PC-9 (cell line): ENCODE measurements at places on chromosomes 3 and 15. TPM values are rescaled to one million over a fixed set of nuclear protein-coding genes. Genes with fewer than 3 reads are reported as not detected.

Gene FAM107A
- total RNA-seq, result not detected in 2 replicates

GRCh38 chr15:29693225-29693624 lies 129.0 kb downstream of the TJP1 start:
- DNase-seq, result no peak

- DNase-seq, result no peak
Observed at GRCh38 chr15:31049111-31049510, 52.4 kb downstream of the TRPM1 start.

- no peak for DNase-seq
Observed at GRCh38 chr3:61520966-61521628, 40.3 kb upstream of the PTPRG start.

Gene ROBO2
- total RNA-seq, result 0.23 and 0.39 TPM in 2 replicates

DNA sequence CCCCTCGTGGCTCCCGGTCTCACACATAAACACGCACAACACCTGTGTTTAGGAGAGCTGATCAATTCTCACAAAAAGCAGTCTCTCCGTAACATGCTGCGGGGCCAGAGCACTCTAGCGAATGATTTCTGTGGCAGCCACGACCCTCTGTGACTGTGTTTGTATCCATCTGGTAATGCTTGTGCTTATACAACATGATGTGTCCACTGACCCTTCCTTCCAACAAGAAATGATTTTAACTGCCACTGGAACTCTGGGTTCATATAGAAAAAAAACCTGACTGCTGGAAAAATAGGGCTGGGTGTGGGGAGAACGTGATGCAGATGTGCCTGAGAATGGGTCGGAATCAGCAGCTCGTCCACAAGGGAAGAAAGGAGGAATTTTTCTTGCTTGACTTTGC lies 410.2 kb downstream of the GAP43 start:
- DNase-seq, result no peak

Gene AKAP13
- 78.3 and 82.5 TPM in 2 replicates for total RNA-seq

GRCh38 chr3:164845739-164846138 lies 232.6 kb downstream of the SI start:
- DNase-seq, result no peak

Gene TNIK
- 28.8 and 30.7 TPM in 2 replicates for total RNA-seq

Gene TJP1
- total RNA-seq, result 152 and 159 TPM in 2 replicates

Gene MLF1
- 52.3 and 55.5 TPM in 2 replicates for total RNA-seq

DNA sequence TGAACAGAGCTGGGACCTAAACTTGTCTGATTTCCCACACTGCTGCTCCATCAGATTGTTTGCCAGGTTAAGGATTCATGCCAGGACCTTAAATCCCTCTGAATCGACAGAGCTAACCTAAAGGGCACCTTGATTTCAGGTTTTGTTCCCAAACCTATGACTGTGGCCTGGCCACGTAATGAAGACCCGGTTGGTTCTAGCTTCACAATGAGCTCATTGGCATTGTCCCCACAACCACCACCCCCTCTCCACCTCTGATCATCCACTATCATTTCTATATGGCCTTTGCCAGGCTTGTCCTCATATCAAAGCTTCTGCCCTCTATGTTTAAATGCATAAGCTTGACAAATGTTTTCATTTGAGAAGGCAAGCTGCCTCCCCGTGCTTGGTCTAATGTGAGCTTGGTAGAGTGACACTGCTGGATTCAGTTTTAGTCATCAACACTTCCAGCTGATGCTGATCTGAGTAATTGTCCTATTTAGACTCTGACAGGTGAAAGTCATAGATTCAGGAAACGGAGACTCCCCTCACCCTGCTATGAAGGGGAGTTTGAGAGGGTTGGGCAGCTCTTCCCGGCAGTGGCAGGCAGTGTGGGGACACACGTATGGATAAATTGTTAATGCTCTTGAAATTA lies 407.1 kb upstream of the CFAP20DC start:
- no peak for DNase-seq

Gene IL17RC
- total RNA-seq, result 45.0 and 54.6 TPM in 2 replicates

Gene TRIM42
- not detected in 2 replicates for total RNA-seq

GRCh38 chr3:150303768-150304167 lies 104.3 kb upstream of the TSC22D2 start:
- DNase-seq, result no peak

Gene ZCWPW2
- total RNA-seq, result 0.80 and 0.81 TPM in 2 replicates

Gene C3orf49
- total RNA-seq, result not detected in 2 replicates

Gene KY
- not detected in 2 replicates for total RNA-seq

DNA sequence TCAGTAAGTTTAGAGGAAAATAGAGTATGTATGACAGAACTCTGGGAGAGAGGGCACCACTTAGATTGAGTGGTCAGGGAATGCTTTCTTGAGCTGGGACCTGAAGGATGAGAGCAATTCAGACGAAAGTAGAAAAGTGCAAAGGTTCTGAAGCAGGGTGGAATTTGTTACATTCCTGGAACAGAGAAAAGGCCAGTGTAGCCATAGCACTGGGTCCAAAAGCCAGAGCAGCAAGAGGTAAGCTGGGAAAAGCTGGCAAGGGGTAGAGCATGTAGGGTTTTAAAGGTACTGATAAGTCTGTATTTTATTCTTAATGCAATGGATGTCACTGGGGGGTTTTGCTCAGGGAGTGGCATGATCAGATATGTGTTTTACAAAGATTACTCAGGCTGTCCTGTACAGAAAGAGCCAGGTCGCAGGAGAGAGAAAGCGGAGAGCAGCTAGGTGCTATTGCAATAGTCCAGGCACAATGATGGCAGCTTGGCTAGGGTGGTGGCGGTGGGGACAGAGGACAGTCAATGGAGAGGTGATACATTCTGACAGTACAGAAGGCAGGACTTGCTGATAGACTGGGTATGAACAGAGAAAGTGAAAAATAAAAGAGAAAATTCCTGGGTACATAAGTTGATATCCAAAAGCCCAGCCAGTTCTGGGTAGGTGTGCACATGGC lies 17.0 kb downstream of the FSTL1 start:
- no peak for DNase-seq
